ENCODE measurements at places on chromosomes 12 and 14.
A peak's percentile ranks its signal among the peaks of the same experiment; 100 is the strongest.

DNA sequence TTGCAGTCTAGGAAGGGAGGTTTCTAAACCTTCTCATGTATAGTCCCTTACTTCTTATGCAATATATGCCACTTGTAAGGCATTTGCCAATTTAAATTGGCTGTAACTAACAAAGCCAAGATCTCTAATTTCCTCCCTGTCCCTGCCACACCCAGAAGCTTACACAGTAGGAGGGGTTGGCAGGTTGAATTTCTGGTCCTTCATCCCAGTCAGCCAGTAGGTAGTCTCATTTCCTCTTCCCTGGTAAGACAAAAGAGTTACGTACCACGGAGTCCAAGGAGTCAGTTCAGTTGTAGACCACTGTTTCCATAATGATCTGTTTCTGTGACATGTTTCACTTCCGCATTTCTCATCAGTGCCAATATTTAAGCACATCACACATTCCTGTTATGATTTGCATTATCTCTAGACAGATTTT is 47.0 kb upstream of the PLBD1 start:
- H3K27ac ChIP-seq, result no peak overlapping the region
- H3K4me3 ChIP-seq, result no peak overlapping the region
- H3K27me3 ChIP-seq, result no peaks in the 10 kb centered on the region
- DNase-seq, result no peak
- no peaks in the 10 kb centered on the region for H3K36me3 ChIP-seq

- no peaks in the 10 kb centered on the region for H3K27me3 ChIP-seq
- no peaks in the 10 kb centered on the region for H3K36me3 ChIP-seq
- no peak overlapping the region for H3K27ac ChIP-seq
- H3K4me1 ChIP-seq, result no peaks in the 10 kb centered on the region
- no peak overlapping the region for H3K4me3 ChIP-seq
Observed at GRCh38 chr14:59926534-59926933, 6.6 kb downstream of the LRRC9 start.

DNA sequence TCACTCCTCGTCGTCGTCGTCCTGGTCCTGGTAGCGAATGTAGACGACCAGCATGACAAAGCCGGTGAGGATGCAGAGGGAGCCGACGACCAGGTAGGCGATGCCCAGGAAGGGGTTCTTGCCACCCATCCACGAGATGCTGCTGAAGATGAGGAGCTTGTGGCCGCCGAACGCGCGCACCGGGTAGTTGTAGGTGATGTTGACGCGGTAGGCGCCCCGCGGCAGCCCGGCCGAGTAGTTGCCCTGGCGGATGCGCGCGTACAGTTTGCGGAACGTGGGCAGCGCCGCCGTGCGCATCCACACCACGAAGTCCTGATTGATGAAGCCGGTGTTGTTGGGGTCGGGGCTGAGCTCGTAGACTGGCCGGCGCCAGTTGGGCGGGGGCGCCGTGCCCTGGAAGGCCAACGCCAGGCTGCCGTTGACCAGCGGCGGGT is 1.0 kb downstream of the TMEM30B start:
- H3K4me3 ChIP-seq, result peak overlapping the region; percentile 90
- peaks cover 14% of the 10 kb centered on the region for H3K36me3 ChIP-seq
- H3K27me3 ChIP-seq, result no peaks in the 10 kb centered on the region
- no peak for DNase-seq
- peak overlapping the region; percentile 88 for H3K27ac ChIP-seq

GRCh38 chr12:59472273-59472672 is 123.6 kb upstream of the SLC16A7 start:
- no peak for DNase-seq
- no peak overlapping the region for H3K27ac ChIP-seq
- no peaks in the 10 kb centered on the region for H3K4me1 ChIP-seq
- H3K4me3 ChIP-seq, result no peak overlapping the region
- H3K36me3 ChIP-seq, result no peaks in the 10 kb centered on the region

DNA sequence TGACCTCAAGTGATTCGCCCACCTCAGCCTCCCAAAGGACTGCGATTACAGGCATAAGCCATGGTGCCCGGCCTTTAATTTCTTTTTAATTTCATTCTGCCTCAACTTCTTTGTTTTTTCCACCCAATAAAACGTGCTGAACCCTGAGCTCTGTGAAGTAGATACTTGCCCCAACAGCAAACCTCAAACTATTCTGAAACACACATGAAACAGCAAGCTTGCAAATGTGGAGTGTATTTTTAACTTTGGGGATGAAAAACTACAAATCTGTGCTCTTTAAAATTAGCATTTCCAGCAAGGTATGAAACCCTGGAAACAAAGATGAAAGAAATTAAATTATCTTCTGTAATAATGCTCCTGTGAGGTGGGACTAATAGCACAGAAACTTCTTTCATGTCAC is 246.6 kb downstream of the ANO6 start:
- no peaks in the 10 kb centered on the region for H3K27me3 ChIP-seq
- no peaks in the 10 kb centered on the region for H3K36me3 ChIP-seq
- no peak for DNase-seq
- H3K4me3 ChIP-seq, result no peak overlapping the region
- H3K4me1 ChIP-seq, result no peaks in the 10 kb centered on the region
- H3K27ac ChIP-seq, result no peak overlapping the region

GRCh38 chr14:80047761-80048160 is 163.5 kb downstream of the DIO2 start:
- H3K36me3 ChIP-seq, result no peaks in the 10 kb centered on the region
- H3K27me3 ChIP-seq, result no peaks in the 10 kb centered on the region
- DNase-seq, result no peak

- no peaks in the 10 kb centered on the region for H3K36me3 ChIP-seq
- DNase-seq, result peak; percentile 55
- H3K27ac ChIP-seq, result peak overlapping the region; percentile 26
Observed at GRCh38 chr12:95633049-95633731, 81.9 kb upstream of the USP44 start.

GRCh38 chr12:20426957-20427356 is 58.6 kb downstream of the PDE3A start:
- peaks cover 80% of the 10 kb centered on the region for H3K4me1 ChIP-seq
- H3K36me3 ChIP-seq, result no peaks in the 10 kb centered on the region
- no peak for DNase-seq
- H3K27me3 ChIP-seq, result no peaks in the 10 kb centered on the region
- no peak overlapping the region for H3K4me3 ChIP-seq

DNA sequence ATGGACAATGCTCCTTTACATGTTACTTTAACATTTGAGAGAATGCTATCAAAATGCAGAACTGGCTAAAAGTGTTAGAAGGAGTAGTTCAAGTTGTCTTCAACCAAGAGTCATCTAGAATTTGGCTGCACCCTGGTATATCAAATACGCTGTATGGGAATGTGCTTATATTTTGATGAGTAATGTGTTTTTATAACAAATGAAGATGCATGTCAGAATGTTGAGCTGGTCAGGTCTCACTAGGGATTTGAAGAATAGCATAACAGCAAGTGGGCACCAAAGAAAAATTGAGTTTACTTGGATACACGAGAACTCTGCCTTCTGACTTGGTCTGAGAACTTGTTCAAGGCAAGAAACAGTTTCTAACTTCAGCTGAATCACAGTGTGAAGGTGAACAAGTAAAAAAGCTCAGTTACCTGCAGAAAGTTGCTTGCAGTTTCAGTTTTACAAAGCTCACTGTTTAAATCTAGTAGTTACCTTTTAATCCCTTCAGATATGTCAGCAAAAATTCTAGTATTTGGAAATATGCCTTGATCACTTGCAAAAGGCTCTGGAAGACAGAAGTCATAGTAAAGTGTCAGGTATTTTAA is 82.3 kb downstream of the PDE3A start:
- no peak overlapping the region for H3K4me3 ChIP-seq
- H3K27ac ChIP-seq, result peak overlapping the region; percentile 23
- no peaks in the 10 kb centered on the region for H3K27me3 ChIP-seq
- no peak for DNase-seq
- peaks cover 70% of the 10 kb centered on the region for H3K4me1 ChIP-seq

DNA sequence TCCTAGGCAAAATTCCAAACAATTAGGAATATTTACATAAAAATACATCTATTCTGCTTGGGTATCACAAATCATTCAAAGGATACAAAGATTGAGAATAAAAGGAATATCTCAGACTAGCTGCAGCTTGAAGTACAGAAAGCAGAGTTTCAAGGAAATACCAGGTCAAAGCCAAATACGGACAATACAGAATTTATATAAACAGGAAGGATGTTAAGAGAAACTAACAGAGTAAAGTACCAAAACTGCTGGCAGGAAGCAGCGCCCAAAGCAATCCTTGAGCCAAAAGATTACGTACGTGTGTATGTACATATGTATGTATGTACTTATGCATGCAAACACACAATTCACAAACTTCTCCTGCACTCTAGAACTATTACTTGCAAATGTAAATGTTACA is 86.6 kb downstream of the PPP1R12A start:
- H3K27ac ChIP-seq, result no peak overlapping the region
- no peak overlapping the region for H3K4me3 ChIP-seq
- peaks cover 12% of the 10 kb centered on the region for H3K4me1 ChIP-seq
- peaks cover 15% of the 10 kb centered on the region for H3K36me3 ChIP-seq
- H3K27me3 ChIP-seq, result no peaks in the 10 kb centered on the region

- H3K36me3 ChIP-seq, result no peaks in the 10 kb centered on the region
- no peaks in the 10 kb centered on the region for H3K4me1 ChIP-seq
- no peak overlapping the region for H3K4me3 ChIP-seq
- H3K27ac ChIP-seq, result no peak overlapping the region
- no peaks in the 10 kb centered on the region for H3K27me3 ChIP-seq
- DNase-seq, result no peak
Observed at GRCh38 chr14:99075771-99076375, 196.1 kb downstream of the BCL11B start.

DNA sequence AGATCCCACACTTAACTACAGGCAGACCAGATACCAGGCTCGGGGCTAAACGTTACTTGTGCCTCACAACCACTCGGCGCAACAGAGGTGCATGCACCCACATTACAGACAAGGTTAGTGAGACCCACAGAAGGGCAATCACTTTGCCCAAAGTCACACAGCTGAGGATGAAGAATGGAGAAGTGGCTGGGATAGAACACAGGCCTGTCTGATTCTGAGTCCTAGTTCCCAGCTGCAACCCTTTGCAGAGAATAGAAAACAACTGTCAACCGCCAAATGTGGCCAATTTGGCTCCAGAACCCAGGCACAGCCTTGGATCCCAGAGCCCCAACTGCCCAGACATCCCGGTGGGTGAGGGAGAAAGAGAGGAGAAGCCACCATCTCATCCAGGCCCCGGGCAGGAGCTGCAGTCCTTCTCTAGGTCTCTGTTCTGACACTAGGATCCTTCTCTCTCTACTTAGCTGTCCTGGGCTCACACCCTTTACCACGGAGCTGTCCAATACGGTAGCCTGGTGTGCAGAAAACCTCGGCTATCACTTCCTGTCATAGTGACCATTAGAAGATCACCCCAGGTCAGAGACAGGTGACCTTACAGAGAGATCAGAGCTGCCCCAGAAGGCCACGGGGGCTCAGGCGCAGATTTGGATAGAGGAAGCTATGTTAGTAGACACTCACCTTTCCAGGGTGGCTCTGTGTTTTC is 59.1 kb downstream of the FAM222A start:
- peaks cover 31% of the 10 kb centered on the region for H3K27me3 ChIP-seq
- no peak overlapping the region for H3K27ac ChIP-seq
- no peak overlapping the region for H3K4me3 ChIP-seq
- H3K36me3 ChIP-seq, result no peaks in the 10 kb centered on the region

- H3K27me3 ChIP-seq, result no peaks in the 10 kb centered on the region
- DNase-seq, result no peak
- H3K27ac ChIP-seq, result no peak overlapping the region
- no peaks in the 10 kb centered on the region for H3K36me3 ChIP-seq
- no peak overlapping the region for H3K4me3 ChIP-seq
Observed at GRCh38 chr12:31485571-31485970, 105.4 kb downstream of the DENND5B start.

DNA sequence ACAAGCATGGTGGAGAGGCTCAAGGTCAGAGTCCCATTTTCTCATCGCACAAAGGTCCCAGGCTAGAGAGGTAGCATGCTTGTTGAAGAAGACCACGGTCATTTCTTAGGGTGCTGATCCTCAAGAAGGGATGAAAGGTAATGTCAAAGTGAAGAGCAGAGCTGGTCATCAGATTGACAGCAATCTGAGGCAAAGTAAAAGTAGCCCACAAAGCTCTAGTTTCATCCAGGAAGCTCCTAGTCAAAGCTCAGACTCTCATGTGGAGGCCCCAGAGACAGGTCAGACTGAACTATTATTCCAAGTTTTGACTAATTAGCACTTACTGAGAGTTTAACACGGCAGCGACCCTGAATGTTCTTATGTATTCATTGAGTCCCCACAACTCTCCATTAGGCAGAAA is 270.6 kb downstream of the RPS29 start:
- H3K4me1 ChIP-seq, result no peaks in the 10 kb centered on the region
- H3K4me3 ChIP-seq, result no peak overlapping the region
- no peaks in the 10 kb centered on the region for H3K27me3 ChIP-seq
- no peaks in the 10 kb centered on the region for H3K36me3 ChIP-seq
- H3K27ac ChIP-seq, result no peak overlapping the region

- H3K36me3 ChIP-seq, result no peaks in the 10 kb centered on the region
- DNase-seq, result no peak
- no peaks in the 10 kb centered on the region for H3K27me3 ChIP-seq
- H3K27ac ChIP-seq, result no peak overlapping the region
Observed at GRCh38 chr14:72434856-72435255, 459.0 kb downstream of the DPF3 start.

DNA sequence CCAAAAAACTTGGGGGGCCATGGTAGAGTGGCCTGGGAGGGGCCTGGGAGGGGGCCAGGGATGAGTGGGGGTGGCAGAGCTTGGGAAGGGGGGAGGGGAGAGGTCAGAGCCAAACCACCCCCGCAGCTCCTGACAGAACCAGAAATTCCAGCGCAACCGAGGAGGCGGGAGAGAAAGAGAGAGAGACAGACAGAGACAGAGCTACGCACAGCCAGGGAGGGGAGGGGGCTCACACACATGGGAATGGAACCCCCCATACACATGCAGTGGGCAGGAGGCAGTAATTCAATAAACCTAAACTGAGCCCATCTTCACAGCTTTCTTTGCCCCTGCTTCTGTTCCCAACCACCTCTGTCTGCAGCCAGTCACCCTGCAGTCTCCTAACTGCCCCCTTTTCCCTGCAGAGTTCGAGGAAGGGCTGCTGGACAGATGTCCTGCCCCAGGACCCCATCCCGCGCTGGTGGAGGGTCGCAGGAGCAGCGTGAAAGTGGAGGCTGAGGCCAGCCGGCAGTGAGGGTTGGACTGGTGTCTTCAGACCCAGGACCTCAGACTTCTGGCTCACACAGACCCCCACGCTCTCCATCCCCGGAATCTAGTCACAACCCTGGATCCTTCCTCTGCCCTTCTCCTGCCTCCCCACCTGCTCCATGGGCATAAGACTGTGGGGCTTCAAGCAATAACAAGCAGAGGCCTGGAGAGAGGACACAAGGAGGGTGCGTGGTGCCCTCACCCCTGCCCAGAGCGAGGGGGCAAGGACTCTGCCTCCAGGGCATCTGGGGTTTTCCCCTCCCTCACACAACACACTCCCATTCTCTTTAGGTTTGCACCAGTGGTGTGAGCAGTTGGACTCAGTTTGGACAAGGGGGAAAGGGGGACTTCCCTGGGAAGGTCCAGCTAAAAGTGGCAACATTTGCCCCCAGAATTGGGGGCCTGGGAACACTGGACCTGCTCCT is 5.6 kb downstream of the NAB2 start:
- peak overlapping the region; percentile 91 for H3K27ac ChIP-seq
- H3K27me3 ChIP-seq, result no peaks in the 10 kb centered on the region
- peaks cover 8% of the 10 kb centered on the region for H3K4me1 ChIP-seq
- DNase-seq, result no peak
